HuH-7 (cell line): ENCODE measurements at places on chromosomes 11 and 22.

DNA sequence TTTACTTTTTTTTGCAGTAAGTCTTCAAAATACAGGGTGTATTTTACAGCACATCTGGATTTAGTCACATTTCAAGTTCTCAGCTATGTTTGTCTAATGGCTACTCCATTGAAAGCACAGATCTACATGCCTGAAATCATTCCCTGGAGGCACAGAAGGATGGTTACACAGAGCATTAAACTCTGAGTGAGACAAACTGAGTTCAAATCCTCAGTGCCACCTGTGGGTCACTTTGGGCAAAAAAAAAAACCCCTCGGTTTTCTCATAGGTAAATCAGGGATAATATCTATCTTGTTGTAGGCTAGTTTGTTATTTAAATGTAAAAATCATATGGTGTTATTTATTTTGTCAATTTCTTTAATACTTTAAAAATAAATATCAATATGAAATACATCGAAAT, 7.7 kb downstream of the ANKRD49 start:
- no peak for DNase-seq

DNA sequence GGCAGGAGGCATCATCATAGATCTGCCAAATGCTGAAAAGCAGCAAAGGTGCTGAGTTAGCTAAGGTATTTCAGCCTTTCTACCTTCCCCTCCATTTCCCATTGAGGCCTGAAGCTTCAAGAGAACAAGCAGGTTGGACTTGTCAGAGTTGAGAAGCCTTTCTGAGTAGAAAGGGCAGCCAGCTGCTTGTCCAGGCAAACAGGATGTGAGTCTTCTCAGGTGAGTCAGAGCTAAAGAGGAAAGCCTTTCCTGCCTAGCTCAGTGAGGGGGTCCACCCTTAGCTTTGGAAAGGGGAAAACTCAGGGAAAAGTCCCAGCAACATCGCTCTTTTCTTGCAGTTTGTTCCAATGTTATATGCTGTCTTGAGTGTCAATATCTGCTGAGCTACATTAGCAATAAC, 13.2 kb upstream of the MPZL2 start:
- no peak for DNase-seq

GRCh38 chr22:41780746-41781505, 19.6 kb upstream of the CCDC134 start:
- no peak for DNase-seq

GRCh38 chr11:78209478-78209877, 20.8 kb downstream of the USP35 start:
- DNase-seq, result no peak

DNA sequence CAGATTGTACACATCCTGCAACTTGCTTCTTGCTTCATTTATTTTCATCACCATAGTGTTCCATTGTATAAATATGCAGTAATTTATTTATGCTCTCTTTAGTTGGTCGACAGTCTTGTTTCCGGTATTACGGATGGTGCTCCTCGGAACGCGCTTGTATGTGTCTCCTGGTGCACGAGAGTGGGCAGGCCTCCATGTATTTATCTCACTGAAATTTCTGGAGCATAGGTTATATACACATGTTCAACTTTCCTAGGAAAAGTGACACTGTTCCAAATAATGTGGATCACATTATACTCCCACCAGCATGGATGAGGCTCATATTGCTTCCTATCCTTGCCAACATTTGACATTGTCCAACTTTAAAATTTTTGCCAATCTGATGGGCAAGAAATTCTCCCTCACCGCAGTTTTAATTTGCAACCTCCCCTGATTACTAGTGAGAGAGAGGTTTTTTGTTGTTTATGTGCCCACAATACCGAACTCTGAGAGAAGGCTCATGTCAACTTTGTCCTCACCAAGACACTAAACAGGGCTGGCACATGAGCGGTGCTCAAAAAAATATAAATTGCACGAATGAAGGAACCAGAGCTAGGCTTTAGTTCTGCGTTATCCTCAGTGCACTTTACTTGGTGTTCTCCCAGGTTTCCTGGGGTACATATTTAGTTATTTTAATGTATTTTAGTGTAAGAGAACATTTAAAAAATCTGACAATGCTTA, 3.8 kb downstream of the CSNK2A3 start:
- no peak for DNase-seq

- DNase-seq, result peak; percentile 36
Measured at GRCh38 chr11:113994077-113994954, 19.4 kb downstream of the HTR3A start.

DNA sequence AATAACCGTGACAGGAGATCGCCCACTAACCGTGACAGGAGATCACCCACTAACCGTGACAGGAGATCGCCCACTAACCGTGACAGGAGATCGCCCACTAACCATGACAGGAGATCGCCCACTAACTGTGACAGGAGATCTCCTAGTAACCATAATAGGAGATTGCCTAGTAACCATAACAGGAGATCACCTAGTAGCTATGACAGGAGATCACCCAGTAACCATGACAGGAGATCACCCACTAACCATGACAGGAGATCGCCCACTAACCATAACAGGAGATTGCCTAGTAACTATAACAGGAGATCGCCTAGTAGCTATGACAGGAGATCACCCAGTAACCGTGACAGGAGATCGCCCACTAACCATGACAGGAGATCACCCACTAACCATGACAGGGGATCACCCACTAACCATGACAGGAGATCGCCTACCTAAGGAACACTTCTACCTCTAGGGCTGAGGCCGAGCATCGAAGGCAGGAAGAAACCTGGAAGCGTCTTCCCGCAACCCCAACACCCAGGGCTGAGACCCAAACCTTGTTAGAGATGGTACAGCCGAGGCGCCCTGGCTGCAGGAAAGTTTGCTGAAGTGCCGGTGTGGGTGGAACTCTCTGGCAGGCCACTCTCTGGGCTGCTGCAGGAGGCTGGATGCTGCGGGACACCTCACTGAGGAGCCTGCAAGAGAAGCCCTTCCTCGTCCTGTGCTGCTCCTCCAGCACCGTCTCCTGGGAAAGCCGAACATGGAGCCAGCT, 67.5 kb upstream of the THY1 start:
- DNase-seq, result no peak

DNA sequence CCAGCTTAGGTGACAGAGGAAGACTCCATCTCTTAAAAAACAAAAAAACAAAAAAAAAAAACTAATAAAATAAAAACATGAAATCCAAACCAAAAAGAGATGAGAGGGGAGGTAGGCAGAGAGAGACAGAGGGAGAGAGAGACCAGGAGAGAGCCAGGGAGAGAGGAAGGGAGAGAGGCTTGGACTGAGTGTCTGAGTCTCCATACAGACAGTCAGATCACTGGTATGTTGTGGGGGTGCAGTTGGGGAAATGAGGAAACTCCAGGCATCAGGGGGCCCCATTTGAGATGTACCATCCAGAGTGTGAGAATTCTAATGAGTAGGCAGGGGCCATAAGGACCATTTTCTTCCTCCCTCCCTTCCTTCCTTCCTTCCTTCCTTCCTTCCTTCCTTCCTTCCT, 53.1 kb upstream of the SEPTIN5 start:
- no peak for DNase-seq

GRCh38 chr11:70028147-70028855, 49.8 kb upstream of the ANO1 start:
- no peak for DNase-seq

DNA sequence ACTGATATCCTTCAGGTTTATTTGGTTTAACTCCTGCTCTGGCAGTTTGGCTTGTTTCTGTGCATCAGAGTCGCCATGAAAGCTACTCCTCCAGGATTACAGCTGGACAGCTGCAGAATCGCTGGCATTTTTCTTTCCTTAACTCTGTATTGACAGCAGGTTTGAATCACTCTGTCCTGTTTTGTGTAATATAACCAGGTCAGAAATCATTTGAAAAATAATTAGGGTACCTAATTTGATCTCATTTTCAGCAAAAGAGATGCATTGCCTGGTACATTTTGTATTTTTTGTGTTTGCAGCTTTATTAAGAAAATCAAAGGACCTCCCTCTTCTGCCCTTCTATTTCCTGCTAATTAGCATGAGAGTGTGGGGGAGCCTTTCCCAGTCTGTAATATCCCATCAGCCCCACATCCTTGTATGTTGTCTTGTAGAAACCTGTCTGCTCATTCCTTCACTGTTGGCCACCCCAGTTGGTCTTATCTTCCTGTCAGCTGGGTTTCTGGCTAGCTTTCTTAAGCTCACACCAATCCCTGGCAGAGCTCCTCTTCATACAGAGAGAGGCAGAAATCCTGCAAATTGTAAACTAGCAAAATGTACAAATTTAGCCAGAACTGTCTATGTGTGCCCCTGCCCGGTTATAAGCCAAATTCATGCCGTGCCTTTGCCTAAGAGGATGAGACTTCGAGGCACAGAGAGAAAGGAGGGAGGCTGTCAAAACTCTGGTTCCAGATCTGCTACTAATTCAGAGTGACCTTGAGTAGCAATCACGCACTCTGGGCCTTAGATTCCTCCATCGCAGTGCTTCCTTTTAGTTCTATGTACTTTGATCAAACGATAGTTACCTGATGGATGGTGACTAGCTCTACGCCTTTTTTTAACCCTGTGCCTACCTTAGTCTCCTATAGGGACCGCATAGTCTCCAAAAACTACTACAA, 200.6 kb downstream of the NAV2 start:
- DNase-seq, result no peak

DNA sequence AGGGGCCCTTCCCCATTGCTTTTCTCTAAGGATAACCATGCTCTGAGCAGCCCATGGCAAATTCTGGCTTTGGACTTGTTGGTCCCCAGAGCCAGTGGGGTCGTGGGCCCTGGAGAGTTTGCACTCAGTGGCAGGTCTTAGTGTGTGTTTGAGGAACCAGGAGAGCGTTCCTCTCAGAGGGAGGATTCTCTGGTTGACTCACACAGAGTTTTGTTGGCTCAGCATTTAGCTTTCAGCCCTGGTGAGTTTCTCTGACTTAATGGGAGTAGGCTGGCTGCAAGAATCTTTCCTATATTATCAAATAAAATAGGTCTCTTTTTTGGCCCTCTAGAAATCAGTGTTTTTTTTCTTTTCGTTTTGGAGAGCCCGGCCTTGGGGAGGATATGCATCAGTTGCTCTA, 20.9 kb downstream of the ST14 start:
- no peak for DNase-seq

- no peak for DNase-seq
Measured at GRCh38 chr22:25629613-25630012, 65.1 kb downstream of the GRK3 start.

GRCh38 chr22:39643311-39644083, 72.9 kb downstream of the CACNA1I start:
- DNase-seq, result no peak

- DNase-seq, result no peak
Measured at GRCh38 chr22:45290410-45290936, 5.7 kb downstream of the UPK3A start.

GRCh38 chr11:31487848-31488247, 21.6 kb downstream of the IMMP1L start:
- peak; percentile 15 for DNase-seq

DNA sequence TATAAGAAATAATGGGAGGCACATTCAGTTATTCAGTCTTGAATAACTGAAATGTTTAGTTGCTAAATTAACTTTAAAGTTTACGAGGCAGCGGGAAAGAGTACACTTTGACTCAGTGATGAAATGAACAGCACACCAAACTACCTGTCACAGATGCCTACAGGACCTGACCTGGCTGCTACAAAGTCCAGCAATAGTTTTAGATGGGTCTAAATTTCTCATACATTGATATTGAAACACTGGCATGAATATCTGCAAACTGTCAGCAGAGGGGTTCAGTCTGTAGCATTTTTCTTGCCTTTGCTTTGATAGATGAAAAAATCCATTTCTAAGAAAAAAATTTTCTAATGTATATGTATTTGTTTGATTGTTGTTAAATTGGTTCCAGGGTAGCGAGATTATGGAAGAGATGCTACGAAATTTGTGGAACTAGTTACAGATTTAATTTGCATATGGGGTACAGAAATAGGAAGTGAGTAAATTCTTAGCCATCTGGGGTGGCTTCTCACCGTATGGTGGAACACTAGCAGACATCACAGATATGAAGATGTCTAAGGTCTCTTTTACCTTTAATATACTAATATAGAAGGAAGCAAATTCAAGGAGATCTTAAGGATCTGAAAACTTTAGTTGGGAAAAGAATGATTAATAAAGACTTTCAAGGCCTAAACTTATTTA, 20.8 kb upstream of the GAB2 start:
- DNase-seq, result no peak

- DNase-seq, result no peak
Measured at GRCh38 chr11:127651175-127651887, 650.8 kb upstream of the KIRREL3 start.

DNA sequence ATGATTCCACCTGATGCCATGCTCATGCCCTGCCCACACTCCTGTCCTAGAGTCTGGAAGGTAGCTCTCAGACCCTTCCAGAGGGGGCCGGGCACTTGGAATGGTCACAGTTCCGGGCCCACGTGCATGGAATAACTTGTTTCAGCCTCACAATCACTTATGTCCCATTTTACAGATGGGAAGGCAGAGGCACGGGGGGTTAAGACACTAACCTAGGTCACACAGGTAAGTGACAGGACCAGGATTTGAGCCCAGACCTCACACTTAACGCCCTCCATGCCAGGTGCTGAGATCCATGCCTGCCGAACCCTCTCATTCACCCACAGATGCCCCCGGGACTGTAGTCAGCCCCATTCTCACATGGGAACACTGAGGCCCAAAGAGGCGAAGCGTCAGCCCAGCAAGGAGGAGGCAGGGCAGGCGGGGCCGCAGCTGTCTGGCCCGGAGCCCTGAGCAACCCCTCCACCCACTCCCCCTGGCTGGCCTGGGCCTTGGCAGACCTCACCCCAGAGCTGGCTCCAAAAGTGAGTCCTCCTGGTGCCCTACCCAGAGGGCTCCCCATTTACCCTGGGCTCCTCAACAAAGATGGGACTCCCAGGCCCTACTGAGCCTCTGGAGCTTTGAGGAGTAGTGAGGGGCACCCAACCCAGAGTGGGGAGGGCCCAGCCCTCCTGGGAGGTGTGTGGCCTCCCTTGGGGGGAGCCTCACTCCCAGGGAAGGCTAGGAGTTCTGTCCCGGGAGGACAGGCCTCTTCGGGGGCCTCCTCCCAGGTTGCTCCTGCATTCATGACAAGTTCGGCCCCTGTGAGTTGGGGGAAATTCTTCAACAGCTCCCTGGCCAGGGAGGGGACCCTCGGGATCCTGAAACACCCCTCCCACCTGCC, 2.4 kb upstream of the ALDH3B1 start:
- DNase-seq, result no peak

DNA sequence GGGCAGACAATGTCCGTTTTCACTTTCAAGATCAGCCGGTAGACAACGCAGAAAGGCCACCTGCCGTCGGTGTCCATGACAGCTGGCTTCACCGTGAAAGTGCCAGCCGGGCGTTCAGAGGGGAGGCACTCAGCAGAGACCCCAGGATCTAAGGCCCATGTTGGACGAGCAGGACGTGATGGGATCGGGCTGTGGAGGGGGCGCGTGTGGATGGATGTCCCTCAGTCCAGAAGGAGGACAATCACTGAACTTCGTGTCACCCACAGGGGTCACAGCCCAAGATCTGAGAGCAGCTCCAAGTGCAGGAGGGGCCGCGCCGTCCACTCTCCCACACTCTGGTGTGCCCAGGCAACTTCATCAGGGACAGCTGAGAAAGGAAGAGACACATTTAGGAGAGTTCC, 164.4 kb downstream of the BRD1 start:
- no peak for DNase-seq
